Cardiac septum (tissue), 1 donor: ENCODE measurements at places on chromosomes 3 and 15. TPM values are rescaled to one million over a fixed set of nuclear protein-coding genes. Genes with fewer than 3 reads are reported as not detected.

DNA sequence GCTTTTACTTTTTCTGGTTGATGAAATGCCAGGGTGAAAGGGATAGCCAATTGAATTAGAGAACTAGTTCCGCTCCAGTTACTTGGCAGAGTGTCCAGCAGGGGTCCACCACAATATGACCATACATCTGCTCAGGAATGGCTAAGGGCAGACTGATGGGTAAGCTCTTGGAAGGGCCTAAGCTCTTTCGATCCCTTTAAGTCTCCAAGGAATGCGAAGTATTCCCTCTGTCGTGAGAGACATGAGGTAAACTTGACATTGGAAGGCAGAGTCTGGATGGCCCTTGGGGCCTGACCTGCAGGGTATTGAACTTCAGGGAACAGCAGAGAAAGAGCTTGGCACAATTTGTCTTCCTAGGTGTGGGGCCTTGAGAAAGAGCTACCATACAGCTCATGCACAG is 805.8 kb downstream of the PLOD2 start:
- no peak for DNase-seq

DNA sequence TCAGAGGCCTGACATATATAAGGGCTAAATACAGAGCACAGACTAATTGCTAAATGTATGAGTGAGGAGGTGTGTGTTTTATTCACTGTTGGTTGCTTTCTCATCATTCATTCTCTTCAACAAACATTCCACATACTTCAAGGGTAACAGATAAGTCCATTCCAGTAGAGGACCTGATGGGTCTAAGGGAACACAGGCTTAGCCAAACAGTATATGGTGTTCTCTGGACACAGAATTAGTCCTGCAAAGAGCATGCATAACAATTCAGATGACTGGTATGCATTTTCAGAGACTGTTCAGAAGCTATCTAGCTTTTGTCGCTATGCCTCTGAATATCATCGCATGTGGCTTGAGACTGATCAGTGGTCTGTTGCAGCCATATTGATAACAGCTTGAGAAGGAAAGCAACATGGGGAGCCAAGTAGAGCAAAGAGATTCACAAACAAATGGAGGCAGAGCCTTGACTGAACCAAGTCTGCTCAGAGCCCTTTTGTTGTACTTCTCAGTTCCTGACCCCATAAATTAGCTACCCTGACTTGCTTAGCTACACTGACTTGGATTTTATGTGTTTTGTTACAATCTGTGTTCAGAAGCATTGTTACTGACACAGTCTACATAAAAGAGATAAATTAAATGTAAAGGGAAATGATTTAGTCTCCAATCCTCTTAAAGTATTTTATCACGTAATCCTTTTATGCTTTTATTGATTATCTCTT is 1178.7 kb downstream of the ROBO1 start:
- no peak for DNase-seq

GRCh38 chr15:70786996-70787395 is 23.6 kb upstream of the UACA start:
- no peak for DNase-seq

- no peak for DNase-seq
Observed at GRCh38 chr15:91099616-91099994, 452 bp upstream of the SV2B start.

- DNase-seq, result no peak
Observed at GRCh38 chr3:158110658-158111018, 749 bp downstream of the RSRC1 start.

- DNase-seq, result no peak
Observed at GRCh38 chr3:119400466-119400865, 62.9 kb downstream of the TMEM39A start.

DAZL gene
- total RNA-seq, result not detected

IL17RE gene
- total RNA-seq, result 1.1 TPM

ZMYND10 gene
- 0.35 TPM for total RNA-seq

HHATL gene
- total RNA-seq, result 505 TPM

TMCO5A gene
- not detected for total RNA-seq

CLDN18 gene
- not detected for total RNA-seq
